Activated naive CD8-positive, alpha-beta T cell treated with anti-CD3 and anti-CD28 coated beads, Interleukin-2, amount 50 U/mL, for 24 hours (primary cell): ENCODE measurements at places on chromosomes 1 and 21.

- DNase-seq: no peak
Measured at GRCh38 chr1:204123376-204123775, 28.5 kb downstream of the ETNK2 start.

- DNase-seq: no peak
Measured at GRCh38 chr21:37139154-37139553, 66.1 kb downstream of the TTC3 start.

GRCh38 chr21:22892028-22892427 is 1893.8 kb downstream of the NCAM2 start:
- DNase-seq: no peak

DNA sequence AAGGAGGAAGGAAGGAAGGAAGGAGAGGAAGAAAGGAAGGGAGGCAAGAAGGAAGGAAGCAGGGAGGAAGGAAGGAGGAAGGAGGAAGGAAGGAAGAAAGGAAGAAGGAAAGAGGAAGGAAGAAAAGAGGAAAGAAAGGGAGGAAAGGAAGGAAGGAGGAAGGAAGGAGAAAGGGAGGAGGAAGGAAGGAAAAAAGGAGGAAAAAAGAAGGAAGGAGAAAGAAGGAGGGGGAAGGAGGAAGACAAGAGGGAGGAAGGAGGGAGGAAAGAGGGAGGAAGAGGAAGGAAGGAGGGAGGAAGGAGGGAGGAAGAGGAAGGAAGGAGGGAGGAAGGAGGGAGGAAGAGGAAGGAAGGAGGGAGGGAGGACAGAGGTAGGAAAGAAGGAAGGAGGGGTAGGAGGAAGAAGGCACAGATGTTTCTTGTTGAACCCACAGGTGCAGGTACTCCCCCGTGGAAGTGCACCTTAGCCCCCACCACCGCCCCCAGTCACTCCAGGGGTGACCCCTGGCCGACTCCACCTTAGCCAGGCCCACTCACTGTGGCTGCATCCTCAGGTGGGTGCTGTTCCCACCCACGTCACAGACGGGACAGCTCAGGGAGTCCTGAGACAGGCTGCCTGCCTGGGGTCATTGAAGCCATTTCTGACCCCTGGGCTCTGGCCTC is 57.9 kb upstream of the TTC34 start:
- no peak for DNase-seq

DNA sequence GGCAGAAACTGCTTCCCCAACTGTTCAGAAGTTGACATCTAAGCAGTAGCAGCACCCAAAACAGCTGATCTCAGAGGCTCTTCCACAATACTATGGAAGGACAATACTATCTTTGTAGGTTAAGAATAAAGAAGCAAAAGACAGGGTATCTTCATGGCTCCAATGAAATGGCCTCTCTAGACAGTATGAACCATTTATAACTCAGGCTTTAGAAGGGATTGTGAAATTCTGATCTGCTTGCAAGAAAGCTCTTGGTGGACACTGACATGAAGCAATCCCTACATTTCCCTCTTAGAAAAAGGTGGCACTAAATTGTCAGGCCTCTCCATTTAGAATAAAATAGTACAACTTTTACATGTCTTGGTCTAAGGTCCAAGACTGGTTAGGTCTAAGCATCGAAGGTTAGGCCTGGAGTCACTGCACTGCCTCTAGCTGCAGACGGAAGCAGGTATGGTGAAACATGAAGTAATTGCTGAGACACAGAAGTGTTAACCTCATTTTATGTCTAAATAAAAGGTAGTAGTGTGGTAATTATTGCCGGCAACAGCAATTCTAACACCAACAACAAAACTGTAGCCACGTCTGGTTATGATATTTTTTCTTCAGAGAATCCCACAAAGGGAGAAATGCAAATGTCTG is 50.6 kb upstream of the HP1BP3 start:
- DNase-seq: no peak

DNA sequence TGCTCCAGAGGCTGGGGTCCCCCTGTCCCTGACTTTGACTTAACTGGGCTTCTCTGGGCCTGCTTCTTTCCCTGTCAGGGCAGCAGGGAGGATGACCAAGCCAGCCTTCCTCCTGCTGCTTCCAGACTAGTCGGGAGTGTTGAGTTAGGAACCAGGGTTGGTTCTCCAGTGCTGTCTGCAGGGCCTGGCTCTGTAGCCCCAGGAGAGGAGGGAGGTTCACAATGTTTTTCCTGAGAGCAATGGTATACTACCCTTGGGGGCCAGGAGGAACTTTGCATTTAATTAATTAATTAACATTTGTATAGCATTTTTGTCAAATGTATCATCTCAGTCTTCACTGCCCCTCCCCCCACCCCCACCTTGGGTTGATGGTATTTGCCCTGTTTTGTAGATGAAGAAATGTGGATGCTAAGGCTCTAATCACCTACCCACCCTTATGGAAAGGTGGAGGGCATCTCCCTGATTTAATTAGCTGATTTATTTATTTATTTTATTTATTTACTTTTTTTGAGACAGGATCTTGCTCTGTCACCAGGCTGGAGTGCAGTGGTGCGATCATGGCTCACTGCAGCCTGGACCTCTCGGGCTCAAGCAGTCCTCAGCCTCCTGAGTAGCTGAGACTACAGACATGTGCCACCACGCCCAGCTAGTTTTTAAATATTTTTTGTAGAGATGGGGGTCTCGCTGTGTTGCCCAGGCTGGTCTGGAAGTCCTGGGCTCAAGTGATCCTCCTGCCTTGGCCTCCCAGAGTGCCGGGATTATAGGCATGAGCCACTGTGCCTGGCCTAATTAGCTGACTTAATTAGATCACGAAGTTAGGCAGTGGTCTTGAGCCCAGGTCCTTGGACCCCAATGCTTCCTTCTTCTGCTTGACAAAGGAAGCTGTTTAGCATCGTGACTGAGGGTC is 6.6 kb downstream of the H6PD start:
- no peak for DNase-seq

DNA sequence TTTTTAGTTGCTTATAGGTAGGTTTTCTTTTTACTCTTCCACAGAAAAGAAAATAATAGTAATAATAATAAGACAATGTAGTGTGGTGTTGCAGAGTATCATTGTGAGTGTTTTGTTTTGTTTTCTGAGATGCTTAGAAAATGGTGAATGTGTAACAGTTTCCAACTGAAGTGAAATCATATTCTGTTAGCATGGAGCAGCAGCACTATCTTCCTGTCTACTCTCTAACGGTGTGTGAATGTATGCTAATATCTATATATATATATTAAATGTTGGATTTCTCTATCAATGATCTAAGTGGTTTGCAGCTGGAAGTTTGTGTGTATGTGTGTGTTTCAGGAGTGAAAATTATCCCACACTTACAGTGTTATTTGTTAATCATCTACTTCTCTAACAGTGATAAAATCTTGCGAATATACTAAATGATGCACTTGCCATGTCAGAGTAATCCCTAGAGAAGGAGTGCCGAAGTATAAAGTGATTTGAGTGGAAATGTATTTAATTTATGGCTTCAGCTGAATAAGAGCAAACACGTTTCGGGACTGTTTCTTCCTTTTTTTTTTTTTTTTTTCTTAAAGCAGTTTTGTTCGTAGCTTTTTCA is 377 bp downstream of the SAMD13 start:
- no peak for DNase-seq

GRCh38 chr1:236416165-236416564 is 22.1 kb downstream of the EDARADD start:
- DNase-seq: no peak

- DNase-seq: no peak
Measured at GRCh38 chr1:117753232-117753631, 147.4 kb downstream of the TENT5C start.

DNA sequence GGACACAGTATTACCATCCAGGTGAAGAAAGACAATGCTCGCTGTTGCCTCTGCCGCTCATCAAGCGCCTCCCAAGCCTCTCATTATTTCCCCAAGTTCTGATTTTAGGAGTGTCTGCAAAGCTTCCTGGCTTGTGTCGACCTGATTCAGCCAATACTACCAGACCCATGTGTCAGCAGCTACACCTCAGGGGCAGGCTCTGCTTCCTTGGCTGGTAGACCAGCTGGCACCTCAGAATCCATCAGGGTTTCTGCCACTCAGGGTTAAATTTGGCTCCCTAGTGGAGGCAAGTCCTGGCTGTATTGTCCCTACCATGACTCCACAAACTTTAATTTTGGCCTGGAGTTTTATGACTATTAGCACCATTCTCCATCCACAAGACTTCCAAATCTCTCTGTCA is 35.4 kb downstream of the SUSD4 start:
- no peak for DNase-seq
